ENCODE measurements at places on chromosomes 11 and 22. TPM values are rescaled to one million over a fixed set of nuclear protein-coding genes. Genes with fewer than 3 reads are reported as not detected.

- DNase-seq = no peak
- no peak overlapping the region for H3K4me3 ChIP-seq
- no peak overlapping the region for H3K27ac ChIP-seq
- H3K27me3 ChIP-seq = no peaks in the 10 kb centered on the region
- H3K36me3 ChIP-seq = no peaks in the 10 kb centered on the region
- H3K4me1 ChIP-seq = no peaks in the 10 kb centered on the region
Measured at GRCh38 chr22:49362211-49362839, 465.3 kb downstream of the BRD1 start.

The MPEG1 gene
- total RNA-seq = 6.2 TPM

- no peaks in the 10 kb centered on the region for H3K27me3 ChIP-seq
- peaks cover 30% of the 10 kb centered on the region for H3K36me3 ChIP-seq
- no peak overlapping the region for H3K4me3 ChIP-seq
- H3K27ac ChIP-seq = no peak overlapping the region
- H3K4me1 ChIP-seq = peaks cover 51% of the 10 kb centered on the region
Measured at GRCh38 chr22:38862375-38863329, 9.4 kb downstream of the CBX6 start.

The CATSPER1 gene
- not detected for total RNA-seq

GRCh38 chr11:110174645-110175310 lies 81.6 kb downstream of the ZC3H12C start:
- no peaks in the 10 kb centered on the region for H3K36me3 ChIP-seq
- H3K27ac ChIP-seq = no peak overlapping the region
- no peaks in the 10 kb centered on the region for H3K27me3 ChIP-seq
- DNase-seq = no peak

DNA sequence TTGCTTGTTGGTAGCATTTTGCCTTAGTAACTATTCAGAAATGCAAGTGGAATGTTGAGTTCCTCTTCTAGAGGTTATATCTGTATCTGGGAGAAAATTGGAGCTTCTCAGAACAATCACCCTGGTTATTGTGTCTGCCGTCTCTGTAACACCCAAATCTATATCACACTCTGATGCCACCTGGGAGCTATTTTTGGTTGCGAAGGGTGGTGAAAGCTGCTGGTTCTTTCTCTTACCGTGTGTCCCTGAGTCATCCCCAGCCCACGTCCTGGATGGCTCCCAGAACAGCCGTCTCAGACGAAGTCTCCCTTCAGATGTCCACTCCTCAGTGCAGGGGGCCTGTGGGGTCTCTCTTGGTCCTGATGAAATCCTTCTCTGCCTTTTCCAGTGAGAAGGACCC lies 83.5 kb downstream of the C22orf31 start:
- H3K27ac ChIP-seq = peak overlapping the region; percentile 19
- peaks cover 4% of the 10 kb centered on the region for H3K27me3 ChIP-seq
- H3K36me3 ChIP-seq = no peaks in the 10 kb centered on the region
- DNase-seq = no peak
- H3K4me3 ChIP-seq = peak overlapping the region; percentile 37

GRCh38 chr11:66045177-66045639 lies 3.8 kb downstream of the GAL3ST3 start:
- H3K27ac ChIP-seq = no peak overlapping the region
- DNase-seq = peak; percentile 74
- H3K36me3 ChIP-seq = no peaks in the 10 kb centered on the region

DNA sequence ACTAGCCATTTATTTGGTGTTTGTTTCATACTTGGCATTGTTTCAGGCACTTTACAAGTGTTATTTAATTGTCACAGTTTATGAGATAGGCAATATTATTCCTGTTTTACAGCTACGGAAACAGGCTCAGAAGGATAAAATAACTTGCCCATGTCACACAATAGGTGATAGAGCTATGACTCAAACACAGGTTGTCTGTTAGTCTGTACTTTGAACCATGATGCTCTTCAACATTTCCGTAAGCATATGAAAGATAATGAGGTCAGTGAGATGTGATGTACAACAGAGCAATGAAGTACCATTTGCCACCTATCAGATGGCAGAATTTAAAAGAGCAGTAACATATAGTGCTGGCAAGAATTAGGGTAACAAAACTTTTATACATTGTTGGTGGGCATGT lies 15.3 kb downstream of the TUG1 start:
- DNase-seq = no peak
- H3K4me3 ChIP-seq = no peak overlapping the region
- no peaks in the 10 kb centered on the region for H3K36me3 ChIP-seq
- H3K4me1 ChIP-seq = no peaks in the 10 kb centered on the region
- H3K27me3 ChIP-seq = no peaks in the 10 kb centered on the region
- no peak overlapping the region for H3K27ac ChIP-seq

GRCh38 chr11:116698080-116698479 lies 74.7 kb downstream of the BUD13 start:
- H3K27ac ChIP-seq = no peak overlapping the region
- no peaks in the 10 kb centered on the region for H3K4me1 ChIP-seq
- H3K36me3 ChIP-seq = no peaks in the 10 kb centered on the region
- H3K27me3 ChIP-seq = peaks cover 15% of the 10 kb centered on the region
- DNase-seq = no peak
- H3K4me3 ChIP-seq = no peak overlapping the region
